CD4-positive, alpha-beta T cell treated with Interleukin-12 subunit alpha and Interleukin-12 subunit beta, for 1 hour (primary cell): ENCODE measurements at places on chromosomes 3 and 15.

- no peak for DNase-seq
Measured at GRCh38 chr15:58566029-58566428, 134.2 kb downstream of the LIPC start.

DNA sequence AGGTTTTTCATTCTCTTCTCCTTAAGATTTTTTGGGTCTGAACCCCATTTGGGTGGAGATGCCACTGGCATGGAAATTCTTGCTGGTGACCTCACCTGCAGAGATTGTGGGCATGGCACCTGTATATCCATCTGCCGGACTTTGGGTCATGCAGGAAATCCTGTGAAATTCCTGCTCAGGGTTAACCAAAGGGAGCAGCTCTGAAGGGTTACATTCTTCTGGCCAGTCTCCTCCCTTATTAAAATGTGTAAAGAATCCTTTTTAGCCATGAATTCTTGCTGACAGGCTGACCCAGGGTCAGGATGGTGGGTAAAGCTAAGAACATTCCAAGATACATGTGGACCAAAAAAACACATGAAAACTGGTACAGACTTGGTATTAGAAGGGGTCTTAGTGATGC is 27.4 kb downstream of the ARHGEF26 start:
- no peak for DNase-seq

GRCh38 chr3:122893754-122894668 is 99.1 kb downstream of the SLC49A4 start:
- DNase-seq: no peak

GRCh38 chr3:56069766-56070165 is 398.5 kb downstream of the ERC2 start:
- DNase-seq: no peak

DNA sequence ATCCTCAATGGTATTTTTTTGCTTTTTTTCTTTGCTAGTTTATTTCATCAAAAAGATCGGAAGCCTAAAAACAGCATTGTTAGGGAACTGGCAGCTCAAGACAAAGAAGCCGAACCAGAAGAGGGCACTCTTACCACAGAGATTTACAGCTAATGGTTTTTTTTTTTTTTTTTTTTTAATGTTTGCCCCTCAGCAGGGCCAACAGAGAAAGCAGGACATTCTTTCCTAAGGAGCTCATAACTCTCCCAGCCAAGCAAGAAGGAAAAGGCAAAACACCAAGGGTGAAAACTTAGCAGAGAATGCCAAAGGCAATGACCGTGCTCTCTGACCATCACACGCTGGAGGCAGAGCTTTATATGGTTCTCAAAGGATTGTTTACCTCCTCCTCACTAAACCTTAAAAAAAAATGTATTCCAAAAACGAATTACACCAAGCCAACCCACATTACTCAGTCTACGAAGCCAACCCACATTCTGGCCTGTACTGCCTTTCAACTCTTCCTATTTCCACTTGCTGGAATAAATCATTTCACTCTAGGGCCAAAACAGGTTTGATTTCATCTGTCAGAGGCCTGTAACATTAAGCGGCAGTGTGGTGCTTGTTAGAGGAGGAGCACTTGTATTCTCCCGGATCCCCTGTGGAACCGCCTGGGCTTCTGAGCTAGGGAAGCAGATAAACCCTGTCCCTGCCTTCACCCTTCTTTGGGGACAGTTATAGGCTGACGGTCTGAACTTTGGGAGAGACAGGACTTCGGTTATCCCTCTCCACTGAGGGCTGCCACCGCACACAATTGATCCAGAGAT is 35.6 kb upstream of the GYG1 start:
- peak; percentile 49 for DNase-seq

GRCh38 chr3:21894459-21895340 is 143.7 kb upstream of the ZNF385D start:
- no peak for DNase-seq
